ENCODE measurements at places on chromosomes 3 and 15. TPM values are rescaled to one million over a fixed set of nuclear protein-coding genes. Genes with fewer than 3 reads are reported as not detected.

- DNase-seq, result no peak
- no peak overlapping the region for H3K27ac ChIP-seq
- no peaks in the 10 kb centered on the region for H3K4me1 ChIP-seq
Measured at GRCh38 chr3:42699511-42699971, 3.1 kb downstream of the HHATL start.

DNA sequence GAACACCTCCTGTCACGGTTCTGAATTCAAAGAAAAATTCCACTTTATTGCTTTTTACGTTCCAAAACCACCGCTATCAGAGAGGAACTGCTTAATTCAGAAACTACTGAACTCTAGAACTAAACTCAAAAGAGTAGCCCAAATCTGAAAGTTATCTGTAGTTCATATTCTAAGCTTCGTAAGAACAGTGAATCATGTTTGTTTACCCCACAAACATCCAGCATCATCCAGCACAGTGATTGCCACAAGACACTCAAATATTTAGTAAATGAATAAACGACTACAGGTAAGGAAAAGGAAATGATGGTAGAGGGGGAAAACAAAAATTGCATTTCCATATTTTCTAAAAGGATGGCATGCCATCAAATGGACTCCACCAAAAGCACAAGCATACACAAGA, 32.3 kb downstream of the VPS13C start:
- H3K4me3 ChIP-seq, result no peak overlapping the region
- H3K27ac ChIP-seq, result no peak overlapping the region
- no peaks in the 10 kb centered on the region for H3K4me1 ChIP-seq
- DNase-seq, result no peak
- H3K27me3 ChIP-seq, result no peaks in the 10 kb centered on the region

DNA sequence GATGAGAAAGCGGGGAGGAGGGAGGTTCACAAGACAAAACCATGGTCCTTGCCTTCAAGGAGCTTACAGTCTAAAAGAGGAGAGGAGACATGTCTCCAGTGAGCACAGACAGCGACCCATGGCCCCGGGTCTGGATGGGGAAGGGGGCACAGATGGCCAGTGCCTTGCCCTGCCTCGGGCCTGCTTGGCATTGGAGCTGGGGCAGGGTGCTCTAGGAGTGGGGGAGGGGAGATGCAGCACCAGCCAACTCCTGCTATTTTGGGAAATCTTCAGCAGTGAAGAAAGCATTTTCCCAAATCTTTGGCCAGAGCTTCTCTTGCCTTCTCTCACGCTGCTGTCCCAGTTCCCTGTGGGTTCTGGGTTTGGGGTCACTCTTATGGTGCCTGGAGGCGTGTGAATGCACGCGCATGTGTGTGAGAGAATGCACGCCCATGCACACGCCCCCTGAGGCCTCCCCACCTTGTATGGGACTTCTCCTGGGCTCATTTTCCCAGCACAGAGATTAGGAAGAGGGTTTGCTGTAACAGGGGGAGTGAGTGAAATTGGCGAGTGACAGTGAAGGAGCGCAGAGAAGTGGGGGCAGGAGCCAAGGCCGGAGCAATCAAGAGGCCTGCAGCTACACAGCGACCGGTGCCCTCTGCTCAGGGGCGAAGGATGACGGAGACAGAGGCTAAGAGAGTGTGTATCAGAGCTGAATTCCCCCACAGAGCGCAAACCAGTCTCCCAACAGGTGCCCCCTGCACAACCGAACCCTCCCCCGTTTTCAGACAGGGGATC, 71.5 kb downstream of the SEMA5B start:
- DNase-seq, result no peak
- no peaks in the 10 kb centered on the region for H3K36me3 ChIP-seq
- no peak overlapping the region for H3K4me3 ChIP-seq
- H3K4me1 ChIP-seq, result peaks cover 24% of the 10 kb centered on the region

The ZNF710 gene
- 18.6 TPM for total RNA-seq

The IQCF5 gene
- total RNA-seq, result not detected

DNA sequence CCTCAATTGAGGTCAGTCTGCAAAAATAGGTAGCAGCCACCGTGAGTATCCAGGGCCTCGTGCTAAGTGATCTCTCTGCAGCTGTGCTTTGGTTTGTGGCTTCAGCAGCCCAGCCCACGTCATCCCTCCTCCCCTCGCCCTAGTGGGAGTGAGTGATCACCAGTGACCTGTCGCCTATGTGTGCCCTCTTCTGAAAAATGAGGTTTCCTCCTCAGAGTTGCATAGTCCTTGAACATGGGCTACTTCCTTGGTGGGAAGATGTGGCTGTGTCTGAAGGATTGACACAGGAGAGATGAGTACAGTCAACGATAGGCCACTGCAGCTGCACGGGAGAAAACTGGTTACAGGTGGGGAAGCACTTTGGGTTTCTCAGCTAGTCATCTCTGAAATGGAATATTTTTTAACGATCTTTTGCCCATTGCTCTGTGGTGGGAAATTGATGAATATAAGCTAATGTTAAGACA, 144.8 kb upstream of the BHLHE40 start:
- H3K4me1 ChIP-seq, result peaks cover 56% of the 10 kb centered on the region
- H3K36me3 ChIP-seq, result no peaks in the 10 kb centered on the region
- no peak for DNase-seq

The GOLGA8S gene
- not detected for total RNA-seq

The SYNPR gene
- not detected for total RNA-seq

All from esophagus squamous epithelium (tissue), 5 donors.